ENCODE measurements at places on chromosomes 2 and 18.

DNA sequence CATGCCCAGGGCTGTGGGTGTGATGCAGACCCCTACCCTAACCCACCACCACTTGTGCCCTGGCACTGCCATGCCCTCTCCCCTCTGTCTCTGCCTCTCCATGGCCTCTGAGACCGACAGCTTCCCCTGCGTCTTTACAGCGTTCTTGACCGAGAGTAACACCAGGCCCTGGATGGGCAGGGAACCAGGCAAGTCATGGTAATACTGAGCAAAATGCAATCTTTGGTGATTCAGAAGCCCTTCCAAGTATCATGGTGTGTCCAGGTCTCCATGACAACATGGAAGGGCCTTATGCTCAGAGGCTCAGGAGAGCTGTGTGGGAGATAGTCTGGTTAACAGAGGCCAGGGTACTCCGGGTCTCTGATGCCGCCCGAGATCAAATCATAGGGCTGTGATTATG is 176.1 kb downstream of the KLHL29 start:
- DNase-seq, result no peak

DNA sequence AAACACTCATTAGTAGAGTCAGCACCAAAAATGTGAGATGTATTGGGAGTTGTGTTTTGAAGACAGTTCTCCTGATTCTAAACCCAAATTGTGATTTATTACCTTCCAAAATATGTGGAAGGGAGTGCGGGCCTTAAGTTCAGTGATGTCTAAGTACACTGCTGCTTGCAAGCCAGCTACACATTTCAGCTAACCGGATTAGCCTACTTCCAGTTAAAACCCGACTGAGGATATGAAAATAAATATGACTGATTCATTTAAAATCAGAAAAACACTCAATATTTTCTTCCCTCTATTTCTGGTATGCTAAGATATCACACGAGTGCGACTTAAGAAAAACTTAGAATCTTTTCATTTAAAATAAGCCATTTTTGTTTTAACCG is 907 bp downstream of the FHL2 start:
- no peak for DNase-seq

DNA sequence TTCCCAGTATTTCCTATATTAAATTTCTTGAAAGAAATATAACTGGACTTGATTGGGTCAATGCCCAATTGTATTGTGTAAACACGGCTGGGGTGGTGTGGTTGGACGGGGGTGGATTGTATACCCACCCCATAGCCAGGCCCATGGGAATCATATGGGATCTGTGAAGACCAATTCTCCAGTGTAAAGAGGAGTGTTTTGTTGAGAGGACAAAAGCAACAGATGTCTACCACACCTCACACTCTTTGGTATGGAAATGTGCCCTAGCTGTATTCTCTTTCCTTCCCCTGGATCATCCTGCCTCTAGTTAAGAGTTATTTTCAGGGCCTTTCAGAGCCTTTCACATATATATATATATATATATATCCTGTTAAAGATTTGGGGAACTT is 57.5 kb upstream of the TGIF1 start:
- DNase-seq, result no peak

- no peak for DNase-seq
Observed at GRCh38 chr2:134715932-134716643, 2.7 kb downstream of the TMEM163 start.

GRCh38 chr18:3329872-3330271 is 67.9 kb downstream of the MYL12B start:
- no peak for DNase-seq

DNA sequence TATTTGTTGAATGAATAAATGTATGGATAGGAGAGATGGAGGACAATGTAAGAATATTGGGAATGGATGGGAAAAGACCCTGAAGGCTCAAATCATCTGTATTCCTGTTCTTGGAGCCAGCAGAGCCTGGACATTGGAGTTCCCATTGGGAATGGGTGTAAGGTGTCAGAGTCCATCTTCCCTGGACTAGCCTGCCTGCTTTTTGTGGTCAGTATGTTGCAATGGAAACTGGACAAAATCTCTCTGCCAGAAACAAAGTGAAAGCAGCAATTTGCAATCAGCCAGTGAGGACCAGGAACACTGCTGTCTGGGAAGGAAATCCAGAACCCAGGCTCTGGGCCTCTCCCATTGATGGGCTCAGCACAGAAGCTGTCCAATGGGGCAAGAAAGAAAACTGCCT is 83.5 kb upstream of the SKOR2 start:
- DNase-seq, result no peak

DNA sequence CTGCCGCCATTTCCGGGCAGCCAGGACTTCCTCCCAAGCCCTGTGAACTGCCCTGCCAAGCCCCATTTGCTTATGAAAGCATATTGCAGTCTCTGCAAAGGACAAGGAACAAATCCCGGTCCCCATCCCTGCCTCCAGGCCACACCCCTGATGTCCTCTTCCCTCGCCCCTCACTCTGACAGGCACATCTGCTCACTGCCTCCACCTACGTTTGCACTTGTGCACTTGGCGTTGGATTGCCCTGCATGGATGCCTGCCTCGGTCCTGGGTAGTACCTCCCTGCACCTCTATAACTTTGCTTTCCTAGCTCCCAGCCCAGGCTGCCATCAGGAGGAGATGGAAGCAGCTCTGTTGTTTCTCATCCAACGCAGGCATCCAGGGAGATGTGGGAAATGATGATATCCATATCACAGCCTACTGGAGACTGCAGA is 19.6 kb upstream of the RPL31 start:
- no peak for DNase-seq

DNA sequence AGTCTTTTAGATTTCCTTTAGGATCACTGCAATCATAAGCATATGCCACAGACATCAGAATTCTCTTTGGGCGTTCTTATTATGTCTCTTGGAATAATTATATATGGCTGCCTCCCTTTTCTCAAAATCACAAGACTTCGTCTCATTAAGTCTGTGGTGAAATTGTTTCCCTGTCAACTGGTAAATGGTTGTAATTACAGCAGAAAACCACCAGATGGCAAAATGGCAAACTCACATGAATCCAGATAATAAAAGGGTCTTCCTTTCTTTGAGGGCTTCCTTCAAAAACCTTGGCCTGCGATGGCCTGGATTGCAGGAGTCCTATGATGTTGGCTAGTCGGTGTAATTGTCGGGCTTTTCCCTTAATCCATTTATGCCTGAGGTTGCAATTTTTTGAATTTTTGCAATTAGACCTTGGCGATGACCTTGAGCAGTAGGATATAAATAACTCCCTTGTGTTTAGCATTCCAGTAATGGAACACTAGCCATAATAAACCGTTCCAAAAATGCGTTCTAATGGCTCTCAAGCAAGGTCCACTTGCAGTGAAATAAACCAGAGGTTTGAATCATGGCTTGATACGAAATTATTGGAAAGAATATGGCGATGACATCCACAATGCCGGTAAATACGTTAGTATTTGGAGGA is 656.4 kb downstream of the MBD2 start:
- no peak for DNase-seq

All from AG04449 (cell line).